Head of caudate nucleus (tissue), 42 donors: ENCODE measurements at places on chromosomes 7 and 10.

DNA sequence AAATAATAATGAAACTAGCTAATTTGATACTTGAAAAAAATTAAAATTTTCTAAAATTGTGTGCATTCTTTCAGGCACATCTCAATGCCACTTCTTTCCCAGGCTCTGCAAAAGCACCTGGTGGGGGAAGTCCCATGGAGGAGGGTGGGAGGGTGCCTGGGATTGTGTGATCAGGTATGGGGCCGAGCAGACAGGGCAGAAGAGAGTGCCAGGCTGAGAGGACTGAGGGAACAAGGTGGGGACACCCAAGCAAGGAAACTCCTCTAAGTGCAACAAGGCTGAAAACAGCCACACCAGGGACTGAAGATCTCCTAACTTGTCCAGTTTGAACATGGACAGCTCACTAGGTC, 13.8 kb downstream of the PARP12 start:
- DNase-seq = no peak

- DNase-seq = no peak
Observed at GRCh38 chr7:81611040-81611439, 158.8 kb downstream of the HGF start.

- DNase-seq = no peak
Observed at GRCh38 chr10:850093-850492, 81.4 kb downstream of the LARP4B start.

GRCh38 chr7:104255194-104255593, 47.4 kb upstream of the ORC5 start:
- no peak for DNase-seq

DNA sequence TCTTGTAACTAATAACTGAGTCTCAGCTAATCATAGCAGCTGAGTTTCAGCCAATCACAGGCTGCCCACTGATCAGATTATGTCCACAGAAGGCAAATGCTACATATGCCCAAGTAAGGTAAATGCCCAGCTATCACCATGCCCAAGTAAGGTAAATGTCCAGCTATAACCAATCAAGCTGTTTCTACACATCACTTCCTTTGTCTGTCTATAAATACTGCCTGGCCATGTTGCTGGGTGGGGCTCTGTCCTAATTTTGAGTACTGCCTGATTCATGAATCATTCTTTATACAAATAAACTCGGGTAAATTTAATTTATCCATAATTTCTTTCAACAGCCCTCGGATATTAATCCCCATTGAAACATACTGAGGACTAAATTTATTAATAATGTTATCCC, 312.4 kb downstream of the CACNA2D1 start:
- no peak for DNase-seq

- no peak for DNase-seq
Observed at GRCh38 chr7:131583430-131583829, 27.0 kb upstream of the PODXL start.

- no peak for DNase-seq
Observed at GRCh38 chr10:102919992-102920739, 2.1 kb downstream of the CNNM2 start.

DNA sequence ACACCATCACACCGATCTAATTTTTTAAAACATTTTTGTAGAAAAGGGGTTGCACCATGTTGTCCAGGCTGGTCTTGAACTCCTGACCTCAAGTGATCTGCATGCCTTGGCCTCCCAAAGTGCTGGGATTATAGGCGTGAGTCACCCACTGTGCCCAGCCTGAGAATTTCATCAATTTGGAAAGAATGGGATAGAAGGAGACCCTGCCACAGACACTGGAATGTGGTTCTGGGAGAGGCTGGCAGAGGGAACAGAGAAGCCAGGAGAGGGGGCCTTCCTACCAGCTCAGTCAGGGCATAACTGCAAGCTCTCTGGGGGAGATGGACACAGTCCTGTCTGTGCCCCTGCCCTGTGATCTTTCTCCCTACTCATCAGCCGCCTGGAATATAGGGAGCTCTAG, 42.1 kb upstream of the MKRN1 start:
- no peak for DNase-seq

DNA sequence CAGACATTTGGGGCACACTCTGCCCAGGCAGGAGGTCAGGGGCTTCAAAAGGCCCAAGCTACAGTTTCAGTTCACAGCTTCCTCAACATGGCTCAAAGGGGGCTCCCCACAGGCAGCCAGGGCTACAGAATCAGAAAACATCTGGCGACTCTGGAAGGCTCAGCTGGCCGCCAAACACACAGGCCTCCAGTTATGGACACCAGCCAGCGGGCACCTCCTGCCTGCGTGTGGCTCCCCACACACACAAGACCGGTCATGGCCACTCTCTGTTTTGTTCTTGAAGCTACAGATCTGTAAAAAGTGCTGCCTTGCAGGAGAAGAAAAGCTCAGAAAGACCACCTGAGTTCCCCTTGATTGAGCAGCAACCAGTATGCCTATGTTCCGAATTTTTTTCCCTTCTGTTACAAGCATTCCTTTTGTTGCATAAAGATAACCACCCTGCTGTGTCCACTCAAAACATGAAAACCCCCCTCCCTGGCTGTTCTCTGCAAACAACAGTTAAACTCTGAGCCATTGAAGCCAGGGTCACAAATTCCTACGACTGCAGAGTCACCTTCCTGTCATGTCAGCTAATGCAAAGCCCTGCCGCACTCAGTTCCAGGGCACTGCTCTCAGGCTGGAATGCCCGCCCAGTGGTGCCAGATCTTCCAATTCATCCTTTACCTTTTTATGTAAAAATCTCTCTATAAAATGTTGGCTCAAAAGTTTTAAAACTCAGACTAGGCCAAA, 33.6 kb downstream of the VSTM4 start:
- peak; percentile 20 for DNase-seq

- no peak for DNase-seq
Observed at GRCh38 chr10:84076047-84076388, 63.3 kb upstream of the GHITM start.

GRCh38 chr7:70582927-70583895, 548.7 kb upstream of the GALNT17 start:
- DNase-seq = no peak

GRCh38 chr7:133815611-133816210, 311.4 kb upstream of the LRGUK start:
- no peak for DNase-seq

DNA sequence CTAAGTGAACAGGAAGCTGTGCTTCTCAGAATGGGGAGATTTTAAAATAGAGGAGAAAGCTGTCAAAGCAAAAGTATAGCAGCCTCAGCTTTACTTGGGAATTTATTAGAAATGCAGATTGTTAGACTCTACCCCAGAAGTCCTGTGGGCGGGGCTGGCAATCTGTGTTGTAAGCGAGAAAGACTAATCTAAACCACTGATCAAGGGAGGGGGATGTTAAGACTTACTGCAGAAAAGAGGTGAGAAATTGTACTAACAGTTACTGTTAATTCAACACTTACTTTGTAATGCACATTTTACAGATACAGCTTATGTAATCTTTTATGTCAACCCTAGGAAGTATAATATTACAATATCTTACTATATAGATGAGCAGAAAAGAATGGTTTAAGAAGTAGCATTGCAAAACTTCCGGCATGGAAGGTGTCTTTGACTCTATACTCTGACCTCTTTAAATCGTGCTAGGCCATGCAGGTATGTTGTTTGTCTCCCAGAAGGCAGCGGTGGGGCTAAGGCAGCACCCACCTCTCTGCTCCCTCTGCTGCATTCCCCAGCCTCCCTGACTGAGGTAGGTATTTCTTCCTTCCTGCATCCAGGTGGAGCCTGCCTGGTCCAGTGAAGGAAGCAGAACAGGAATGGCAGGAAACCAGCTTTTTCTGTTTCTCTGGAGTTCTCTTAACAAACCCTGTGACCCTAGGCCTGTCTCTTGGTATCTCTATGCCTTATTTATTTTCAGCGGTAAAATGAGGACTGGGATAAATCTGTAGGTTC, 462.2 kb downstream of the AUTS2 start:
- DNase-seq = peak; percentile 38

DNA sequence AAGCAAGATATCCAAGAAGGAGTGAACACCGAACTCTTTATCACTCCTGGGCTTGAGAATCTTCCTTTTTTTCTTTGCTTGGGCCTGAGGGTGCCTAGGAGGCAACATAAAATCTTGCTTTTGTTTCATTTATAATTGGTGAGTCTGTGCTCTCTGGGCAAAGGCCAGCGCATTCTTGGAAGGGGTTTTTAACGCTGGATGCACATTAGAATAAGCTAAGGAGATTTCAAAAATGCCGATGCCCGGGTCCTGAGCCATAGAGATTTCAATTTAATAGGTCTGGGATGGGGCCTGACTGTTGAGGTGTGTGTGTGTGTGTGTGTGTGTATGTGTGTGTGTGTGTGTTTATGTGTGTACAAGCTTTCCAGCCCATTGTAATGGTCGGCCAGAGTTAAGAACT, 62.0 kb upstream of the SORCS3 start:
- no peak for DNase-seq

DNA sequence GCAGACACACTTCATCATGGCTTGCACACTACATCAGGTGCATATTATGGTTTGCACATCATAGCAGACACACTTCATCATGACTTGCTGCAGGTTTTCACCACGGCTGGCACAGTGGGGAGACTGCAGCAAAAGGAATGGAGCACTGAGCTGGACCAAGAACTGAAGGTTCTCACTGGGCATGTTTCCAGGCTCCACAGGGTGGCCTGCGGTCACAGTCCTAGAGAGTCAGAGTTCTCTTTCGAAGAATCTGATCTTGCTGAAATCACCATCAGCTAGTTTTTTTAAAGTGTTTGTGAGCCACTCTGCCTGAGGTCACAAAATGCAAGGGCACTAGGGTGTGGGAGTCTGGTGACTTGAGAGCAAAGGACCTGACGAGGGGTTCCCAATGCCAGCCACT, 140.4 kb upstream of the NPY start:
- DNase-seq = no peak

DNA sequence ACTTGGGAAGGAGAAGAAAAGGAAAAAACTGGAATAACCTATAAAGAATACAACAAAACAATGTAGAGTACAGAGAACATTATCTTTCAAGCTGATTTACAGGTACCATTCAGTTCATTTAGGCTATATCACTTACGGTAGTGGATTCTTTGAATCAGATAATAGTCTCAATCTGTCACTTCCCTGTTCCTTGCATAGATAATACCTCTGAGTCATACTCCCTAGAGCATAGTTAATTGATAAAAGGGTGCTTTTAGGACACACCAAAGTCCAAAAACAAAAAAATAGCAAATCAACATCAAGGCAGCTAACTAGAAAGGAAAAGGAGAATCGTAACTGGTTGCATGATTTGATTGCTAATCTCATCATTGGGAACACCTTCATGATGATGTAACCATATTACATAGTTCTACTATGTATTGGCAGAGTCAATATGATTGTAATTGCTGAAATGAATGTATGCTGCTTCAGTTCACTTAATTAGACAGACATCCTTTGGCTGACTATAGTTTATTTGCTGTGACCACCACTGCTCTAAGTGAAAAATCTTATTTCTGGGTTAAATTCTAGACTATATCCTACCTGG, 844.4 kb downstream of the GATA3 start:
- no peak for DNase-seq

DNA sequence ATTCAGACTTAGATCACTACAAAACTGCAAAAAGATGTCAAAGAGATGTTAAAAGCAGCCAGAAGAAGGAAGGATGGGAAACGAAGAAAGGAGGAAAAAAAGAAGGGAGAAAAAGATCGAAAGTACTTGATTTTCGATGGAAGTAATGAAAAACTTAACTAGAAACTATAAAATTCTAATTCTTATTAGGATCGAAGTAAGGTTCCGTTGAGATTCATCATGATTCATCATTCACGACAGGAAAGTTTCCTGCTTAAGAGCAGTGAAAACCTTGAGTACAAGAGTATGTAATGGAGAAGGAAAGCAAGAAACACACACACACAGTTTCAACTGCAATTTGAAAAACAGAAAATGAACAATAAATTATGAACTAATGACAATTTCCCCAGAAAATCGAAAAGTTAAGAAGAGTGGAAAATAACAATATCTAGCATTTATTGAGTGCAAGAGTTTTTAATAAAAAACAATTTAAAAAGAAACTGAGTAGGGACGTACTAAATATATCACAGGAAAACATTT, 1.1 kb upstream of the ING3 start:
- no peak for DNase-seq

DNA sequence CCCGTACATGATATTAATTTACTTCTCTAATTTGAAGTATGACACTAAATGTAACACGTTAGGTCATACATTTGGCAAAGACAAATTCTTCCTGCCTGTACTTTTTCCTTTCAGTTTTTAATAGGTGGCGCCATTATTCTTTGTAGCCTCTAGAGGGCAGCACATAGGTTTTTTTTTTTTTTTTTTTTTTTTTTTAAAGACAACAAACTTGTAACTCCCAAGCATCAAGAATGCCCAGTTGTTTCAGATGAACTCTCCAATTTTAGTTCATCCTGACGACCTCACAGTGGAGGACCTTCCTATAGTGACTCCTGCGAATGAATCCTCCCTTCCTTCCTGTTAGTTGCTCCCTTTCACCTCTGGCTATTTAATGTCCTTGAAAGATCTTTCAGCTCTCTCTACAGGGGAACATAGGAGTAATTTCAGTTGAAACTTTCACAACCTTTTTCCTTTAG, 139.3 kb upstream of the HDAC9 start:
- no peak for DNase-seq

GRCh38 chr7:133303931-133304330, 51.1 kb downstream of the EXOC4 start:
- no peak for DNase-seq

GRCh38 chr7:113561446-113561845, 357.4 kb downstream of the PPP1R3A start:
- DNase-seq = no peak

DNA sequence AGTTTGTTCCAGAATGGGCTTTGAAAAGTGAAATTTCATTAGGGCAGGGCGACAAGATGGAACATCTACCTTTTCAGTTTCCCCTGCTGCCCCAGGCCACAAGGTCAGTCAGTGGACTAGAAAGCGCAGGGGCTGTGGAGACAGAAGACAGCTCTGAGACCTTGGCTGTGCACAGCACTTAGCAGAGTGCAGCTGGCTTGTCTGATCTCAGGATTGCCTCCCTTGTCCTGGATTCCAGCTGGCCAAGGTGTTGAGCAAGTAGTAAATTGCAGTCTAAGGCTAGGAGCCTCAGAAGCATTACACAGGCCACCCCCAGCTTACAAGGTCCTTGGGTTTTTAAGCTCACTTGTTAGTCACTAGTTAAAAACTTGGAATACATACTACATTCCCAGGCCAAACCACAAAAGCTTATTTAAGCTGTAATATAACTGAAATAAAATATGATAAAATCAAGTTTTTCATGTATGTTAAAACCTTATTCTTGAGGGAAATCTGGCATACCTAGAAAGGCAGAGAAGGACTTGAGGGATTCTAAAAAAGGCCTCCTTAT, 67.3 kb upstream of the NPY start:
- no peak for DNase-seq

DNA sequence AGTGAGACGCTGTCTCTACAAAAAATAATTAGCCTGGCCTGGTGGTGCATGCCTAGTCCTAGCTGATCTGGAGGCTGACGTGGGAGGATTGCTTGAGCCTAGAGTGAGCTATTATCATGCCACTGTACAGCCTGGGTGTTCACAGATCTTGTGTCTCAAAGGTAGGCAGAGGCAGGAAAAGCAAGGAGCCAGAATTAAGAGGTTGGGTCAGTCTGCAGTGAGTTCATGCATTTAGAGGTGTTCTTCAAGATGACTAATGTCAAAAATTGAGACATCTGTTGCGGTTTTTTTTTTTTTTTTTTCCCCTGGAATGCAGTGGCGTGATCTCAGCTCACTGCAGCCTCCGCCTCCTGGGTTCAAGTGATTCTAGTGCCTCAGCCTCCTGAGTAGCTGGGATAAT, 5.4 kb downstream of the PPIA start:
- DNase-seq = no peak

GRCh38 chr10:121591186-121591585, 7.1 kb downstream of the FGFR2 start:
- no peak for DNase-seq

- no peak for DNase-seq
Observed at GRCh38 chr10:51170518-51171245, 96.4 kb downstream of the PRKG1 start.
